SK-N-SH (cell line): ENCODE measurements at places on chromosomes 3 and 15. TPM values are rescaled to one million over a fixed set of nuclear protein-coding genes. Genes with fewer than 3 reads are reported as not detected.

The NR1I2 gene
- polyA plus RNA-seq: 0.03 TPM in 1 of 2 replicates, not detected in the other

The KCNMB3 gene
- 1.1 and 1.6 TPM in 2 replicates for polyA plus RNA-seq

GRCh38 chr15:57591822-57592367 lies at the start of gene MYZAP:
Gene MYZAP, plus strand, starts transcription at chr15:57591904. Its CDS starts 131 bp downstream, at chr15:57592035.
- peak; percentile 89 for DNase-seq

The ST6GAL1 gene
- polyA plus RNA-seq: 3.9 and 5.1 TPM in 2 replicates

GRCh38 chr3:125480656-125481374 lies 39.2 kb downstream of the SNX4 start:
- no peak for DNase-seq

The KLHDC8B gene
- 35.3 and 40.6 TPM in 2 replicates for polyA plus RNA-seq

- no peak for DNase-seq
Observed at GRCh38 chr3:69900331-69900730, 99.2 kb upstream of the SAMMSON start.

DNA sequence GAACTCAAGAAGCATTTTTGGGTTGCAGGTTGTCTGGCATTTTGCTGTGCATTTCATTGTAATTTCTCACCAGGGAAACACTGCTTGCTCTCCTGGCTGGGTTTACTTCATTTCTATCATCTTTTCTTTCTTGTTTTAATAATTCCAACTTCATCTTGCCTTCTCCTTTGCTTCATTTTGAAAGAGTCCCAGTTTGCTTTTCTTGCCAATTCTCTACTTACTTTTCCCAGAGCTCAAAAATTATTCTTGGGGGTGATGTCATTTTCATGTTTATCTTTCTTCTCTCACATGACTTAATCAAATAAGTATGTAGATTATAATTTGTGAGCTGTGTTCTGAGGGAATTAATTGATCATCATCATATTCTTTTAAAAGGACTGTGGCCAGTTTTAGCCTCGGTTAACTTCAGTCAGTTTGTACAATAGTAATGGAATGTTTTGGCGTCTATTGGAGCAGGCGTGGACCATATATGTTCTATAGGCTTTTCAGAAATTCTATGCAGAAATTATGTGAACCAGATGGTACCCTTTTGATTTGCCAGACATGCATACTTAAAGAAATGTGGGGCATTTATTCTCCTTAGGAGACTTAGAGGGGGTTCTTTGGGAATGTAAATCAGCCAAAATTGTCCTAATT lies 30.1 kb downstream of the SH3GL3 start:
- DNase-seq: no peak

The OCA2 gene
- polyA plus RNA-seq: 0.10 and 0.16 TPM in 2 replicates

DNA sequence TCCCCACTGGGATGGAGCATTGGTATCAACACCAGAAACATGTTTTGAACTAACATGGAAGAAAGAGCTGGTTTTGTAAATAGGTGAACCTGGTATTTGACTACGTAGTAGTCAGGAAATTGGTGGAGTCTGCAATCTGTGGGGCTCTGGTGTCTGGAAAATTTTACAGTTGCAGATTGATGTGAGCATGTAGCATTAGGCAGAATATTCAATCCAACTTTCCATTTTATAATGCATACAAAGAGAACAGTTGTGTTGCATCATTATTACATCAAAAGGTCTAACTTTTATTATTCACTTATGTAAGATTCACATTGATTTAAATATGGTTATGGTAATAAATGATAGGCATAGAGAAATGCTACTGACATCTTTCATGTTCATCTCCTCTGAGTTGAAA lies 340.0 kb downstream of the ZNF385D start:
- DNase-seq: no peak

DNA sequence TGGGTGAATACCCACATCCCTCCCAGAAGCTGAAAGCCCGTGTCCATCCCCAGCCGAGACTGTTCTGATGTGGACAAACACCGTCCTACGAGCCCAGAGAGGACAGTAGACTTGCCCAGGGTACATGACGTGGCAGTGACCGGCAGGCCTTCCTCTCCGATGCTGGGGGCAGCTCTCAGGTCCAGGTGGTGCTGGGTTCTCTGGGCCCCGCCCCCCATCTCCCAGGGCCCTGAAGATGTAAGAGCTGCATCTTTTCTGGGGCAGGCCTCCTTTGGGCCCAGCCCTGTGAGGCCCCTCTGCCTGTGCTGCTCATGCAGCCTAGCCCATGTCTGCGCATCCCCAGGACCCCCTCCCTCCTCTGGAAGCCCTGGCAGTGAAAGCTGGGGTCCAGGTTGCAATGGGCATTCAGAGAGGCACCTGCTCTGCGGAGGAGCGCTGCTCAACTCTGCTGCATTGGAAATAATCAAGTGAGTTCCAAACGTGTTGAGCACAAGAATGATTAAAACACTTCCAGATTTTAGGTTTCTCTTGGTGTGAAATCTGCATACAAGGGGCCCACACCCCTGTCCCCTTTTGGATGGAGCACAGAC lies 71.9 kb downstream of the FBLN2 start:
- DNase-seq: no peak

The PRICKLE2 gene
- polyA plus RNA-seq: 0.67 and 1.1 TPM in 2 replicates

The RHOV gene
- 0.49 and 0.62 TPM in 2 replicates for polyA plus RNA-seq

- DNase-seq: no peak
Observed at GRCh38 chr3:17945018-17945798, 202.8 kb upstream of the TBC1D5 start.

DNA sequence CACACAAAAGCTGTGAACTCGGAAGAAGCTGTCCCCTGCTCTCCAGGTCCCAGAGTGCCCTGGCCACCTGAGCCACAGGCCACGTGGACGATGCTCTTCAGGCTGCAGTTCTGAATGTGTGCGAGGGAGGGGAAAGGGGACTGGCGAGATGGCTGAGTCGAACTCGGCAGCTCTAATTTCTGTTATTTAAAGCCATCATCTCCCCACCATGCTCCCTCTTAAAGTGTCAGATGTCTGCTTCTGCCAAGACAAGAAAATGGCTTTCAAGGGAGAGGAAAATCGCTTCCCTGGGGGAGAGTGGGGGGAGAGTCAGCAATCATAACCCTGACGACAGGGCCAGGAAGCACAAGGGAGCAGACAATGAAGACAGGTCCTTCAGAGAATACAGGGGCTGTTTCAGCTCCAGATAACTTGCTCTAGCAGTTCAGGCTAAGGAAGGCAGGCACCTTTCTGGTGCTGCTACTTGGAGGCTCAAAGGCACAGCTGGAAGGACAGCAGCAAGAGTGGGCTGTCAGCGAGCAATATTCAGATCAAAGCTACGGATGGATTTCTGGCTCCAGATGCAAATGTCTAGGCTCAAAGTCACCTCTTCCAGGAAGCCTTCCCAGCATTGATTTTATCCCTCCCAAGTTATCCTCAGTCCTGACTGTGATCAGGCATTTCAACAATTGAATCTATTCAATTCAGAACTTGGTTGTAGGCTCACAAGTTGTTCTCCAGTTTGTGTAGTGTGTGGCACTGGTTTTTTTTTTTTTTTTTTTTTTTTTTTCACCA lies 15.5 kb upstream of the CCDC33 start:
- no peak for DNase-seq

GRCh38 chr15:99571299-99571698 lies 5.5 kb downstream of the MEF2A start:
- DNase-seq: no peak

The CTDSPL gene
- 22.1 and 26.8 TPM in 2 replicates for polyA plus RNA-seq

- no peak for DNase-seq
Observed at GRCh38 chr15:95563634-95564033, 766.9 kb upstream of the NR2F2 start.

The RYR3 gene
- polyA plus RNA-seq: 0.02 and 0.08 TPM in 2 replicates

- DNase-seq: no peak
Observed at GRCh38 chr3:79558943-79559342, 208.9 kb downstream of the ROBO1 start.

DNA sequence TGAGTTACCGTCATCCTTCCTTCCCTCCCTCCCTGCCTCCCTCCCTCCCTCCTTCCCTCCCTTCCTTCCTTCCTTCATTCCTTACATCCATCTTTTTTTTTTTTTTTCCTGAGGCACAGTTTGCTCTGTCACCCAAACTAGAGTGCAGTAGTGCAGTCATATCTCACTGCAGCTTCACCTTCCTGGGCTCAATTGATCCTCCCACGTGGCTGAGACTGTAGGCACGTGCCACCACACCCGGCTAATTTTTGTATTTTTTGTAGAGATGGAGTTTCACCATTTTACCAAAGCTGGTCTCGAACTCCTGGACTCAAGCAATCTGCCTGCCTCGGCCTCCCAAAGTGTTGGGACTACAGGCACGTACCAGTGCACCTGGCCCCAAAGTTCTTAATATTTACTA lies 25.8 kb downstream of the USP3 start:
- no peak for DNase-seq

The NLGN1 gene
- 1.5 and 2.4 TPM in 2 replicates for polyA plus RNA-seq

The IL5RA gene
- not detected in 2 replicates for polyA plus RNA-seq

DNA sequence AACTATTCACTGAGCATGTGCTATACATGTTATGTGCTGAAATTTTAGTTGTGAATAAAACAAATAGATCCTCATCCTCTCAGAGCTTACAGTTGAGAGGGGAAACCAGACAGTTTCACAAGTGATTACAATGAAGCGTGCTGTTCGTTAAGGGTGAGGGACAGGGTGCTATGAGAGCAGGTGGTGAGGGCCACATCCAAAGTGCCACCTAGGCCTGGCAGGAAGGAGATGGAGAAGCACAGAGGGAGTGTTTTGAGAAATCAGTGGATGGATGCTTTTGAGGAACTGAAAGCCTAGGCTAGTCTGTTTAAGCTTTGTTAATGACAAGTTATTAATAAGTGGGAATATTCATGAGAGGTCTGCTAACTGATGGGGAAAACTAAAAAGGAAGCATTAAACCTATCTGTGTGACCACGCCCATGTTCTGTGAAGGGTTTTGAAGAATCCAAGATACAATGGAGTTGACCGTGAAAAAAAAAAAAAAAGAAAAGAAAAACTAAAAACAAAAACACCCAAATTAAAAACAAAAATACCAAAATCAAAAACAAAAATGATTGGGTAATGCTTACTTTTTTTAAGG lies 7.3 kb downstream of the MCTP2 start:
- no peak for DNase-seq

- DNase-seq: peak; percentile 55
Observed at GRCh38 chr3:39907981-39908380, 98.6 kb downstream of the MYRIP start.

DNA sequence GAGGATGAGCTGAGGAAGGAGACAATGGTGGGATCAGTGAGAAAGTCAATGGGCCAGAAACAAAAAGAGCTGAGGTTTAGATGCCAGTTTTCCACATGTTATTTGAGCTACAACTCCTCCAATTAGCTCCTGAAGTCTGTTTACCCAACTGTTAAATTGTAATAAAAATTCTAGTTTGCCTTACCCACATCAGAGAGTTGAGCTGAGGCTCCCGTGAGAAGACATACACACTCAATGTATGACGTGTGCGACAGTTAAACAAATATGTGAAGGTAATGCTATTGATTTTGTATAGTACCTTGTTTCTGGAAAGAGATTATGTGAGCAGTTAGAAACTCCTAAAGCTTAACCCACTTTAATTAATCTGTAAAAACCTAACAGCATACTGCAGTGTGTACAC lies 318.1 kb upstream of the GRM7 start:
- no peak for DNase-seq

The CCR2 gene
- not detected in 2 replicates for polyA plus RNA-seq

The GOLGA6L9 gene
- 7.3 and 7.4 TPM in 2 replicates for polyA plus RNA-seq

The RARB gene
- 10.7 and 15.2 TPM in 2 replicates for polyA plus RNA-seq

DNA sequence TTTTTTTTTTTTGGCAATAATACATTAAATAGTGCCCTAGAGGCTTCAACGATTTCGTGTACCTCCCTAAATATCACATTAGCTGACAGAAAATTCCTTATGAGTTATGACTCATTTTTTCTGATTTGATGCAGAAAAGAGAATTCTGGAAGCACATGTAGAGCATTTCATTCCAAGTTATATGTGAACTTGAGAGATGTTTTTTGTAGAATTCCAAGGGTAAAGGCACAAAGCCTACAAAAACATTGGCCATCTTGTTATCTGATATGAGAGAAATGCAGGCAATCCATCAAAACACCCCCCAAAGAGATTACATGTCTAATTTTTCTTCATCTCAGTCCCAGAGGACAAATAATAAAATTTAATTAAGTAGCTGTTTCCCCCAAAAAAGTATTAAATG lies 6.7 kb upstream of the PFN2 start:
- DNase-seq: no peak

GRCh38 chr15:81064253-81064652 lies 63.5 kb downstream of the TLNRD1 start:
- DNase-seq: no peak

The COL6A5 gene
- polyA plus RNA-seq: not detected in 2 replicates
